CD4-positive, alpha-beta memory T cell (primary cell): ENCODE measurements at places on chromosomes 12 and 14.

- DNase-seq = peak; percentile 28
Observed at GRCh38 chr14:52895000-52895399, 55.9 kb downstream of the FERMT2 start.

DNA sequence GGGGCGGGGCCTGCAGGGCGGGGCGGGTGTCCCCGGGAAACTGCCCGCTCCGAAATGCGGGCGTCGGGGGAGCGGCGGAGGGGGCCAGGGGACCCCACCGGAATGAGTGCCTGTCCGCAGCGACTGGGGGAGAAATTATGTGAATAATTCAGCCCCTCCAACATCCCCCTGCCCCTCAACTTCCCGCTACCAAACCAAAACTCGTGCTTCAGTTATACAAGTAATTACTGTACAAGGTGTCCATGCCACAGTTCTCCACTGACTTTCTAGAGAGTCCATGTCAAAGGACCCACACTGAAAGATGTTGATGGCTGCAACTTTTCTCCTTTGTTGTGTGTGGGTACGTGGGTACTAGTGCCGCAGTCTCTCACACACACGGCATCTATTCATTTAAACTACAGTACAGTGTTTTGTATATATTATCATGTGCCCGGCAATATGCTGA lies 414 bp upstream of the CDK17 start:
- no peak for DNase-seq

- peak; percentile 72 for DNase-seq
Observed at GRCh38 chr12:6195665-6196535, 4.3 kb upstream of the CD9 start.

- no peak for DNase-seq
Observed at GRCh38 chr14:24367514-24368211, at the start of gene NFATC4. TSS of gene NFATC4 (plus strand) at chr14:24368184. CDS start at chr14:24368341, 157 bp downstream.

DNA sequence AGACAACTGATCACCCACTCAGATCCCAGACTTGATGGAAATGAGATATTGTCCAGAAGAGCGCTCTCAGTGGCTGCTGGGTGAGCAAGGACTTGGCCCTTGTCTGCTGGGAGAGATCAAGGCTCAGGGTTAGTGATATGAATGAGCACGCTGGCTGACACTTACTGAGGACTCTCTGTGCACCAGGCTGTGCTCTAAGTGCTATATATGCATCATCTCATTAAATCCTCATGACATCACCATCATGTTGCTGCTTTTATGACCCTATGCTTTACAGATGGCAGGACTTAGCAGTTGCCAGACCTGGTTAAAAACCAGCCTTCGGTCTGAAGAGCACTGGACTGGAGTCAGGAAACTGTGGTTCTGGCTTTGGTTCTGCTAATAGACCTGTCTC lies 260.9 kb downstream of the VRK1 start:
- DNase-seq = no peak

DNA sequence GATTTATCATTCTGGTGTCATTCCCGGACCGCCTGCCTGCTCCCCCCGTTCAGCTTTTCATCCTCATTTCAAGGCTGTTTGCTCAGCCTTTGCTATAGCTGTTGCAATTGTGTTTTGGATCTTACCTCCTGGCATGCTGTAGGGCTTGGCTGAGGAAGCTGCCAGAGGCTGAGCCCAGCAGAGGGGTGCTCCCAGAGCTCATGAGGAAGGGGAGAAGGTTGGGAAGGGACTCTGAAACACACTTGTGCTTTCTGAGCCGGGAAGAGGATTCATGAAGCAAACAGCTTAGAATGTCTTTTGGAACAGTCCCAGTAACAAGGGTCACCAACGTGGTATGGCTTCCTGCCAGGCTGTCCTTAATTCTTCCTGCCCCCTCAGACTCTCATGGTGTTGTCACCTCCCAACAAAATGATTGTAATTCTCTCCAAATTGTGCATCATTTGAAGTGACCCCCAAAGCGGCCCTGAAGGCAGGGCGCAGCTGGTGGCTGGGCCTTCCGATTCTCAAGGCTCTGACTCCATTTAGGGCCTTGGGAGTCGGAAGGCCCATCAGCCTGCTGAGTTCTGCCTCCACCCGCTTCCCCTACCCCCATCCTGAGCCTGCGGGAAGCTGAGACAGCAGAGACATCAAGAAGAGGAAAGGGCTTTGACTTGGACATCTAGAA lies 111.9 kb upstream of the ARHGAP5 start:
- DNase-seq = no peak

DNA sequence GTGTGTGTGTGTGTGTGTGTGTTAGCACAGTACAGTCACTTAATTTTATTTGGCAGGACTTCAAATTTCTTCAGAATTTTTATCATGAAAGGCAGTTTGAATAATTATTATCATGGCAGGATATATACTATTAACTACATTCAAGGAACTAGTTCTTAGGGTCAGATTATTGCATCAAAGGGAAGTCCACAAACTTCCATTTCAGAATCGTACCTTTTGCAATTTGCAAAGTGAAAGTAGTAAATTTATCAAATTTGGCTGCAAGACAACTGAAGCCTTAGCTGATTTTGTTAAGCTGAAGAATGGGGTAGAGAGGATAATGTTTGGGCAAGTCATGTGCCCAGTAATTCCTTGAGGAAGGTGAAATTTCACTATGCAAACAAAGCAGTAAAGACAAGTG lies 68.2 kb downstream of the PLEKHG7 start:
- DNase-seq = no peak
